ENCODE measurements at places on chromosomes 5 and 9.

DNA sequence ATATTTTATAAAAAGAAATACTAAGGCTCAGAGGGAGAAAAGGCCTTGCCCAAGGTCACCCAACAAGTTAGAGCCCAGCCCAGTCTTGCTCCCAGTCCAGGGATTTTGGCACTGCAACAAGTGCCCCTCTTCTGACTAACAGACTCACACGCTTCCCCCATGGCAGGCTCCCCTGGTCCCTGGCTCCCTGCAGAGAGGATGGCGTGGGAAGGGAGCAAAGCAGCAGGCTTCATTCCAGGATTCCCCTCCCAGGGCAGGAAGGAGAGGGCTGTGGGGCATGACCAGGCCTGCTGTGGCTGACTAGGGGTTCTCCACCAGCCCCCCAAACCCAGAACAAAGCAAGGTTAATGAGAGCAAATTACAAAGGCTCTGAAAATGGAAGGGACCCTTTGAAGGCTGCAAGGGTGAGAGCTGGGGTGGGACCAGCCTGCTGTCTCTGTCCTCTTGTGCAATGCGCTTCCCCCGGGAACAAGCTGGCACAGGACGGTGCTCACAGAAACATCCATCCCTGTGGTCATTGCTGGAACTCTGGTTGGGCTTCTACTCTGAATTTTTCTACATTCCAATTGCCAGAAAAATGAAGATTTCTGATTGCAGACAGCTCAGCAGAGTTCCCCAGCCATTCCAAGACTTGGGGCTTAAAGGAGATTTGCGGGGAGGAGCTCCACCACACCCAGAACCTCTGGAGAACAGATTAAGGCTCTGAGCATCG, 37.1 kb upstream of the FAT2 start:
- DNase-seq = no peak

DNA sequence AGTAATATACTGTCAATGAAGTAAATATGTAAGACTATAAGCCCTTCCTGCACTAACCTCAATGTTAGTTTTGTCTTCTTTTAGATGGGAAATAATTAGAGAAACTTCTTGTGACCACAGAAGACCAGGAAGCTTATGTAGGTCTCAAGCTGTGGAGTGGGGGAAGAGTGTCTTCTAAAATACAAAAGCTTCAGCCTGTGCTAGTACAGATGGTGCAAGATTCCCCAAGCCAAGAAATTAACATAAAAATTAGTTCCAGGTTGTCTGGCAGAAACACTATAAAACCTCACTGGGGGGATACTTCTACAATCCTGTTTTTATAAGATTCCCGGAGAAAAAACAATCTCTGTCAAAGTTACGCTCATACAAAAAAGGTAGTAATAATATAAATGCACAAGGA, 103.6 kb downstream of the FNBP1 start:
- no peak for DNase-seq

- no peak for DNase-seq
Measured at GRCh38 chr5:24363789-24364481, 280.8 kb downstream of the CDH10 start.

- no peak for DNase-seq
Measured at GRCh38 chr9:37761511-37761910, 7.9 kb downstream of the TRMT10B start.

- no peak for DNase-seq
Measured at GRCh38 chr5:17966640-17967402, 332.6 kb downstream of the TAF11L14 start.

GRCh38 chr5:41832430-41832829, 37.8 kb downstream of the OXCT1 start:
- no peak for DNase-seq

GRCh38 chr9:133327834-133328484, 8.0 kb downstream of the SURF6 start:
- no peak for DNase-seq

GRCh38 chr5:109469896-109470662, 60.3 kb upstream of the PJA2 start:
- no peak for DNase-seq

DNA sequence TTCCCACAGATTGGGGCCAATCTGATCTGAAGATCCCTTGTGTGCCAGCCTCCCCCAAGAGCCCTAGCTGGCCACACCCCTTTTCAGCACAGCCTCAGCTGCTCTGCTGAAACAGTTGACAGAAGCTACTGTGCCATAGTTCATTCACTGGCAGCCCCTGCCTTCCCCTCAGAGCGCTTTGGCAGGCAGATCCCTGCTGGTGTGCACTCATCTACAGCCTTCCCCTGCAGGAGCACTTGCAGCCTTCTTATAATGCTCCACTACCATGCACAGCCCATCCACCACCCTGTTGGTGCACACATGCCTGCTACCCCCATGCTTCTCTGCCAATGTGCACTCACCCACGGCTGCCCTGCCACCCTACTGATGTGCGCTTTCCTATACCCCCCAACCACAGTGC, 471.3 kb downstream of the MTRR start:
- DNase-seq = no peak
